ENCODE measurements at places on chromosomes 7 and 10. TPM values are rescaled to one million over a fixed set of nuclear protein-coding genes. Genes with fewer than 3 reads are reported as not detected.

DNA sequence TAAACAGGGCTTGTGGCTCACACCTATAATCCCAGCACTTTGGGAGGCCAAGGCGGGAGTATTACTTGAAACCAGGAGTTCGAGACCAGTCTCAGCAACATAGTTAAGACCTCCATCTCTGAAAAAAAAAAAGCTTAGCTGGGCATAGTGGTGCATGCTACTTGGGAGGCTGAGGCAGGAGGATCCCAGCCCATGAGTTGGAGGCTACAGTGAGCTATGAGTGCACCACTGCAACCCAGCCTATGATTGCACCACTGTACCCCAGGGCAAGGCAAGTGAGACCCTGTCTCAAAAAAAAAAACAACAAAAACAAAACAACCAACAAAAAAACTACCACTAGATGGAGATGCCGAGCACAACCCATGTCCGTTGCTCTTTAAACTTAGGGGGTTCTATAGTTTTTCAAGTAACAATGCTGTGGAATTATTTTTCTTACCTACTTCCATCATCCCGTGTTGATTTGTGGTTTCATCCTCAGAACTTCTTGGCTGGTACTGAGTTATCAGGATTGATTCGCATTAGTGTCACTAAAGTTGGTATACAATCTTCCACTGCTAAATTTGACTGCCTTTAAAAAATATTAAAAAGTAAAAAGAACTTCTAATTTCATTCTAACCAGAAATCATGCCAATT is 12.2 kb upstream of the REPIN1 start:
- DNase-seq: no peak

- DNase-seq: no peak
These were observed 3.5 kb upstream of the NAMPT start for GRCh38 chr7:106288263-106288662.

DNA sequence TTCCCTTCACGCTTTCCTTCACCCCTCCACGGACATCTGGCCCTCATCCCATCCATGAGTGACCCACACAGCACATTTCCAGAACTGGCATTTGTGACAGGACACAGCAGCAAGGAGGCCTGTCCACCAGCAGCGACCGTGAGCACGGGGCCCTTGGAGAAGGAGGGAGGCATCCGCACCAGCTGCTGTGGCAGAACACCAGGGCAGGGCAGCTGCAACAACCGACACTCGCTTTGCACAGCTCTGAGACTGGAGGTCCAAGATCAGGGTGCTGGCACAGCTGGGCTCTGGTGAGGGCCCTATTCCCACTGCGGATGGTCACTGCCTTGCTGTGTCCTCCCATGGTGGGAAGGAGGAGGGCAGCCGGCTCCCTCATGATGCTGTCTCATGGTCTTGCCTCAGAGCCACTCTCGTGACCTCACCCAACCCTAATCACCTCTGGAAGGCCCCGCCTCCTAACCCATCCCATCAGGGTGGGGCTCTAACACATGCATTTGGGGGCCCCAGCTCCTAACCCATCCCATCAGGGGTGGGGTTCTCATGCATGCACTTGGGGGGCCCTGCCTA is 36.7 kb downstream of the PTPRN2 start:
- DNase-seq: no peak

DNA sequence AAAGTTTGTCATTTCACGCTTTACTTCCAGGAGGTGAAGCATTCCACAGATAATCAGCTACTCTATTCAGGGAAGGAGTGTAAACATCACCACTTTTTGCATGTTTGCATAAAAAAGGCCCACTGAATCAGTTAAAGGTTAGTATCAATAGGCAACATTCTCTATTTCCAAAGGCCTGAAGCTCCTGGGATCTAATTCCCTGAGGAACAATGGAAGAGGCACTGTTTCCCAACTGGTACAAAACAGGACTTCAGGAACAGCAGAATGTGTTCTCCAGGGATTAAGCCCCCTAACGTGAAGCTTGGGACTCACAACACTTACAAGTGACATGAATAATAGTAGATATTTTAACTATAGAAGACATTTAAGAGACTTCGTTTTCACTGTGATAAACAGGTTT is 6.1 kb downstream of the LRRN3 start:
- DNase-seq: no peak

- DNase-seq: no peak
These were observed 750.7 kb downstream of the MAGI2 start for GRCh38 chr7:78702770-78703169.

DNA sequence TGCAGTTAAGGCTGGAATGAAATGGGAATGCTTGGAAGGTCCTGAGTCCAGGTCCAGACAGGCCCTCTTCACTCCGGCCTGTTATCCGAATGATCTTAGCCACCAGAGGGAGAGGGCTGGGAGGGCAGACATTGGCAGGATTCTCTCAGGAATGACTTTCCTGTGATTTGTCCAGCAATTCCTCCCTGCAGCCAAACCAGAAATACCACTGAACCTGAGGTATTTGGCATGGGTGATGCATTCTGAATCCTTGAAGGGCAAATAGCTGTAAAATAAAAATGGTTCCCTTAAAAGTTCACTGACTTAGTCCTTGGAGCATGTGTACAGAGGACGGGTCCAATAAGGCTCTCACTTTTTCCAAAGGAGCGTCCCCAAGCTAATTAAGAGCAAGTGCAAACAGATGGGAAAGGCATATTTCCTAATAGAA is 77.5 kb upstream of the HABP2 start:
- no peak for DNase-seq

- no peak for DNase-seq
These were observed 54.7 kb upstream of the CCNJ start for GRCh38 chr10:95988702-95989101.

DNA sequence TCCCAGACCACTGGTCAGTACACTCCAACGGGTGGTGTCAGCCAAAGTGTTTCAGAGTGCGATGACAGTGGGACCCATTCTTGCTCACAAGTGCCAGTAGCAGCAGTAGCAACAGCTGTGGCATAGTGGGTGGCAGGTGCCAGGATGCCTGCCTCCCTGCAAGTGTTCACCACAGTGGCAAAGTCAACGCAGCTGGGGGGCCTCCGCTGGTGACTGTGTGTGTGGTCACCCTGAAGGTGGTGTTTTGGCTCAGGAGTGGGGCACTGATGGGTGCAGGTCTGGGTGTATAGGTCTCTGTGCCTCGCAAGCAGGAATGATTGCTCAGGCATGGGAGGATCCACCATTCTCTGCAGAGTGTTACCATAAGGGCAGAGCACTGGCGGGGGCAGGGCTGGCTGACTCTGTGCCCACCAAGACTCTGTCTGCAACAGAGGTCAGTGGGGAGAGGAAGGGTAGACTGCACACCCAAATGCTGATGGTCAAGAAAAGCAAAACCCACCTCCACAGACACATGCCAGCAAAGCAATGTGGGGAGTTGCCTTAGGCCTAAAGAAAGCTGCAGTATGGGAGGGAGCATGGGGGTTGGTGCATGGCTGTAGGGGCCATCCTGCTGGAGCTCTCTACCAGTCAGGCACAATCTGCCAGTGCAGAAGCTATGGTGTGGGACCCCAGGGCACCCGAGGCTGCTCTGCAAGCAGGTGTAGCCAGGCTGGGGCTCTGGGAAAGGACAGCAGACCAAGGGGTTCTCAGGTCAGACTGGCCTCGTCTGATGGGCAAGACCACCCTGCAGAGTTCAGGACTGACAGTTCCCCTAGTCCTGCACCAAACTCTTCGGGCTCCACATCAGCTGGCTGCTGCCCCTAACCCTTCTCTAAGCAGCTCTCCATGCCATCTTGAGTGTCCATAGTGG is 368.1 kb downstream of the CTNNA3 start:
- DNase-seq: no peak

GRCh38 chr7:141339603-141340002 is 211.6 kb upstream of the AGK start:
- DNase-seq: no peak

DNA sequence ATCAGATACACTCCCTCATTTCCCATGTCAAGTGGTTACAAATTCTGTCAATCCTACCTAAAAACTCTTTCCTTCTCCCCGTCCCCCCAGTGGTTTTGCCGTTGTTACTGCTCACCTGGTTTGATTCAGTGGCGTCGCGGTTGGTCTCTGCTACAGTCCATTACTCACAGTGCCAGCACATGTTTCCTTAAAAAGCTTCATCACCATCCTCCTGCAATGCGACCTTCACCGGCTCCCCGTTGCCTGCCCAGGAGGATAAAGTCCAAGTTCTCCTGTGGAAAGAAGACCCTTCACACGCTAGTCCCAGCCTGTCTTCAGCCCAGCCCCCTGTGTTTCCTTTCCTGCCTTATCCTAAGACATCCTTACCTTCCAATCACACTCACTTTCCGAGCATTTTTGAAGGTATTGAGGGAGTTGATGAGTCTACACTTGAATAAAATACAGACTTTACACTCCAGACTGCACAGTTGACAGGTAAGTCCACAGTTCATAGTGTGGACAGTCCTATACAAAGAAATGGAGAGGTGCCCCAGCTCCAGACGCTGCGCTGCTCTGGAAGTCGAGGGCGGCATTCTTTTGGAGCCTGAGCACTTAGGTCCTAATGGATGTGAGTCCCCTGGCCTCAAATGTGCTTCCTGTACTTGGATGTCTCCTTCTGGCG is 3.4 kb upstream of the LARP4B start:
- DNase-seq: no peak

- no peak for DNase-seq
These were observed 110.7 kb downstream of the AKR1D1 start for GRCh38 chr7:138186951-138187351.

- DNase-seq: no peak
These were observed 379.7 kb upstream of the FOXK1 start for GRCh38 chr7:4302203-4302905.

DNA sequence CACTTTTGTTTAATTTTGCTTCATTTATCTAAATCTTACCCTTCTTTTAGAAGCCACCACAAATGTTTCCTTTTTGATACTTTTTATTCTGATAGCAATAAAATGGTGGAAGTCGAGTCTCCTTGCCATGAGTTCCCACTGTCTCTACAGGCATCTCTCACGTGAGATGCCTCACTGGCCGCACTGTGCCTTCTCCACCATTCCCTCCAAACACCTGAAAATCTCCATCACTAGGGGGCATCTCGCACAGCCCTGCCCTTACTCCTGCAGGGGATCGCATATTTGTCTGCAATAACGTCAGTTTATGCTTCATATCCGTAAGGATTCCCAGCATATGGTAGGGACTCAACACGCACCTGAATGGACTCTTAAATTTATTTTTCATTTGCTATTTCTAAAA is 56.3 kb upstream of the NCAPG2 start:
- no peak for DNase-seq

DNA sequence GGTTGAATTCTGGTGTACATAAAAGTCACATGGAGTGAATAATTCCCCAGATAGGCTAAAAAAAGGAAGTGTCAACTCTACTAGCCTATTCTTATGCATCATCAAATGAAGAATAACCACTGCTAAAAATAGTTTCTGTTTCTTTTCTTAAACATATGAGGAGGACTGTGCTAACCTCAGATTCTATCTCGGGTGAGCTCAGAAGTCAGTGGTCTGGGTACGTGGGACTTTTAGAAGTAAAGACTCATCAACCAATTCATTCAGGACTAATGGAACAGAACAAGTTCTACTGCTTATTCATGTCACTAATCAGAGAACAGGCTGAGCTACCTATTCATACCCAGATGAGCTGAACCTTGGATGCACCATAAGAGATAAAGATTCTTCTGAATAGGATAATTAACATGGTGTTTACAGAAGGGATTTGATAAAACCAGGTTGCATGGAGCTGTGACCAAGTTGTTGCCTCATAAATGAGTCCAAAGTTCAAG is 9.5 kb upstream of the ASAH2 start:
- DNase-seq: no peak

GRCh38 chr10:132492323-132493025 is 45.1 kb upstream of the INPP5A start:
- DNase-seq: no peak

GRCh38 chr7:77561352-77561751 is 24.3 kb downstream of the PTPN12 start:
- DNase-seq: no peak

Gene VWDE
- polyA plus RNA-seq: 0.06 TPM

Gene NODAL
- not detected for polyA plus RNA-seq

Gene ANXA8
- 14.3 TPM for polyA plus RNA-seq

Gene ZNF25
- polyA plus RNA-seq: 14.3 TPM
